Activated naive CD4-positive, alpha-beta T cell treated with anti-CD3 and anti-CD28 coated beads, Interleukin-2, amount 50 U/mL, for 72 hours (primary cell): ENCODE measurements at places on chromosomes 5 and 9.

- no peak for DNase-seq
These were observed 84.6 kb downstream of the ANKRD55 start for GRCh38 chr5:56148453-56148971.

DNA sequence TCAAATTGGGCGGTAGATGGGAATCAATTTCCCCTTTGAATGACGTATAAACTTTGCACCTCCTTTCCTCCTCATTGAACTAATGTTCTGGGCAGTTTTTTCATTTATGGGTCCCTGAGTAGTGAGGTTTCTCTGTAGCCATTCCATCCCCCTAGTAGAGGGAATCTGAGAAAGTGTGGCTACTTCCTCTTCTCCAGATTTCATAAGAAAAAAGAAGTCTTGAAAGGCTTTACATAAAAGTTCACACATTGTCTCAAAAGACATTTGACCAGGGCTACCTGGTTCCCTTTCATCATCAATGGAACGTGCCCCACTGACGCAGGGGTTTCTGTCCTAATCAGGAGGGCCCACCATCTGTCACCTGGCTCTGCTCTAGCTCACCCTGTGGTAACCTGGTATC lies 57.3 kb downstream of the CTSL start:
- DNase-seq: no peak

GRCh38 chr9:124256517-124257069 lies 1.2 kb upstream of the NEK6 start:
- DNase-seq: no peak

DNA sequence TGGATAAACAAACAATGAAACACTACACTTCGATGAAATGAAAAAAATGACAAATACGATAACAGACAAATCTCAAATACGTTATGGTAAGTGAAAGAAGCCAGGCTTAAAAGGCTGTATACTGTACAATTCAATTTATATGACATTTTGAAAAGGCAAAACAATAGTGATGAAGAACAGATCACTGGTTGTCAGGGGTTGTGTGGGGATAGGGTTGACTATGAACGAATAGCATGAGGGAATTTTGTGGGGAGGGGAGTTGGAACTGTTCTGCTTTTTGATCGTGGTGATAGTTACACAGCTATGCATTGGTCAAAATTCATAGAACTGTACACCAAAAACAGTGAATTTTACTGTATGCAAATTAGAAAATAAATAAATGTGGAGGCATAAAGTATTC lies 7.8 kb upstream of the FER start:
- DNase-seq: no peak

DNA sequence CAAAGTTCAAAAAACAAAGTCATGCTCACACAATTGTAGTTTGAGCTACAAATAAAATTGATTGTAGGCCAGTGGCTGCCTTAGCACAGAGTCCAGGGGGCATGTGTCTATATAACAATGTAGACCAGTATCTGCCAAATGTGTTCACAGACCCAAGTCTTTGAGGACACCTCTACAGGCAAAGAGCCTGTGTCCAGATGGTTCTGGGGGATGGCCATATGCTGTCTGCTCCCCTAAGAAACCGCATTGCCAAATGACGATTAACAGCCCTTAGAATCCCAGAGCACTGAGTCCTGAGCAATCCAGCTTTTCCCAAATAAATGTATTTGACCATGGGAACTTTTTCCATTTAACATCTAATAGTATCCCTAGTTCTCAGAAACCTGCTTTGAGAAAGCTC lies 169.6 kb downstream of the ADCY2 start:
- no peak for DNase-seq

DNA sequence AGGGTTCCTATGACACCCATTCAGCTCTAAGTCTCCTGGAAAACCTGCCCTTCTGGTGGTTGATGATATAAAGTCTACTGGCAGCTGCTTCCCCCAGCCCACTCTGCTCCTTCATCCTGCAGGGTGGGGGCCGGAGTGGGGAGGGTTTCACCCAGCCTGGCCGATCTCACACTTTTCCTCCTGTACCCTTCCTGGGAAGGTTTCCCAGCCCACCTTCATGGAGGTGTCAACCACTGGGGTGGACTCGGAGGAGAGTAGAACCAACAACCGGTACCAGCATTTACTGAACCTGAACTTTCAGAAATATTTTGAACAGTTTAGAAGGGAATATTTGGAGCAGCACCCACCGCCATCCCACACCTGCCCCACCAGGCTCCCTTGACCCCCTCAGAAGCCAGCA lies 30.4 kb downstream of the ROR2 start:
- no peak for DNase-seq

- no peak for DNase-seq
These were observed 157.0 kb downstream of the GABBR2 start for GRCh38 chr9:98551511-98552286.

GRCh38 chr5:80208381-80208780 lies 47.5 kb downstream of the SERINC5 start:
- DNase-seq: no peak

DNA sequence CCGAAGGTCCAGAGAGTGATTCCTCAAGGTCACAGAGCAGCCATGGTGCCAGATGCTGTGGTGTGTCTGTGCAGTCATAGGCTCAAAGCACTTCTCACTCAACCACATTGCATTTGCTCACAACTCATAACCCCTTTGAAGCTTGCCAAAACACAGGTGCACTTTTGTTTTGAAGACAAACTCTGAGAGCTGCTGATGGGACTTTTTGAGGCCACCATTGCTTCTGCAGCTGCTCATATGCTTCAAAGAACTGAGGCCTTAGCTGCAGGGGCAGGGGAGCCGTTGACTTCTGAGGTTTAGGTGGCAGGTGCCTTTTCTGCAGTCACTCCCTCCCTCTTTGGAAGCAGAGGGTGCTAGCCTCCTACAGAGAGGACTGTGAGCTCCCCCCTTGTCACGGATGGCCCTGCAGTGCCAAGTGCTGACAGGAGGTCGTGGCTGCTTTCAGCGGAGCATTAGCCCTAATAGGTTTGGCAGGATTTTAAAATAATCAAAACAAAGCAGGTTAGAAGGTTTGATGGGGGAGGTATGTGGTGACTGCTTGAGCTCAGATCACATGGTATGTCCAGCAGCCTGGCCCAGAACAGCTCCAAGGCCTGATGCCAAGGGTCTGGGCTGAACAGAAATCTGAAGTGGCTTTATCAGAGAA lies 232.1 kb downstream of the MAN2A1 start:
- DNase-seq: no peak
